Parietal lobe (tissue), 2 donors: ENCODE measurements at places on chromosomes 7 and 10. TPM values are rescaled to one million over a fixed set of nuclear protein-coding genes. Genes with fewer than 3 reads are reported as not detected.

The LEP gene
- total RNA-seq = not detected

The FRG2B gene
- total RNA-seq = not detected

The NEUROG3 gene
- not detected for total RNA-seq

The PKD2L1 gene
- not detected for total RNA-seq

The CPA2 gene
- total RNA-seq = not detected

The SEMA3A gene
- 41.3 TPM for total RNA-seq

The FKBP14 gene
- total RNA-seq = 5.9 TPM

The CLDN3 gene
- total RNA-seq = not detected

The MRLN gene
- total RNA-seq = 1.3 TPM

The MYPN gene
- total RNA-seq = not detected

The SLC13A4 gene
- 0.63 TPM for total RNA-seq

The CREB5 gene
- total RNA-seq = 22.8 TPM

The CREM gene
- 16.6 TPM for total RNA-seq

The FZD8 gene
- 17.5 TPM for total RNA-seq

The SSC4D gene
- total RNA-seq = 0.63 TPM

The SPDYE2B gene
- not detected for total RNA-seq

The CD36 gene
- 12.2 TPM for total RNA-seq
